ENCODE measurements at places on chromosomes 2 and 18. TPM values are rescaled to one million over a fixed set of nuclear protein-coding genes. Genes with fewer than 3 reads are reported as not detected.

Gene CAPN10
- total RNA-seq: 26.8 TPM

DNA sequence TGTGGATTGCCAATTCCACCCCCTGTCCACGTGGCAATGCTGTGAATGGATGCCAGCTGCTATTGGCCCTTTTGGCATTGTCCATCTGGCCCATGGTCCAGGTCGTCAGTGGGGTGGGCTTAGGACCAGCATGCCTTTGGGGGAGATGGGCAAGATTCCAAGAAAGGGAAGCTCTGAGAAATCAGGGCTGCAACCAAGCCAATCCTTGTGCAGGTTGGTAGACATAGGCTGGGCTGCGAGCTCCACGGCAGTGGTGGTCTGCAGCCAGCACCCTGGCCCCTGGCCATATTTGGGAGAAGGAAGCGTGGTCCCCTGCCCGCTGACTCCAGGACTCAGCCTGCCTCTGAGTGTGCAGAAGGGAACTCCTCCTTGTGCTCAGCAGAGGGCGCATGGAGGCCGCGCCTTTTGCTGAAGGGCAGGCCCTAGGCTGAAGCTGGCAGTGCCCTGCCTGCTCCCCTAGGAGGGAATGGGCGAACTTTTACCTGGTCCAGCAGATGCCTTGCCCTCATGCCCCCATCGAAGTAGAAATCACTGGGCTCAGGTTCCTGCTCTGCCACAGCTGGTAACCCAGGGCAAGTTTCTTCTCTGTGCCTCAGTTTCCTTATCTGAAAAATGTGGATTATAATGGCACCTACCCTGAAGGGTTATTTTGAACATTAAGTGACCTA lies 5.4 kb downstream of the SPR start:
- peaks cover 39% of the 10 kb centered on the region for H3K27me3 ChIP-seq
- peaks cover 11% of the 10 kb centered on the region for H3K36me3 ChIP-seq
- no peak overlapping the region for H3K27ac ChIP-seq
- H3K4me1 ChIP-seq: peaks cover 3% of the 10 kb centered on the region
- no peak overlapping the region for H3K4me3 ChIP-seq

Gene GALR1
- not detected for total RNA-seq

DNA sequence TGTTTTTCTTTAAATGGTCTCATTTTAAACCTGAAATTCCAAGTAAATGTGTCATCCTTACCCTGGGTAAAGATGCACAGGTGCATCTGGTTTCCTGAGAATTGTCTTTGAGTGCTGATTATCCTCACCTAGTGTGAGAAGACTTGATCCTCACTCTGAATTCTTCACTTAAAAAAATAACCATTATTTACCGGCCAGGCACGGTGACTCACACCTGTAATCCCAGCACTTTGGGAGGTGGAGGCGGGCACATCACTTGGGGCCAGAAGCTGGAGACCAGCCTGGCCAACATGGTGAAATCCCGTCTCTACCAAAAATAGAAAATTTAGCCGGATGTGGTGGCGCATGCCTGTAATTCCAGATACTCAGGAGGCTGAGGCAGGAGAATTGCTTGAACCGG lies 9.9 kb upstream of the WNT6 start:
- DNase-seq: no peak
- H3K27me3 ChIP-seq: peaks cover 31% of the 10 kb centered on the region
- no peaks in the 10 kb centered on the region for H3K36me3 ChIP-seq
- H3K4me3 ChIP-seq: no peak overlapping the region
- no peaks in the 10 kb centered on the region for H3K4me1 ChIP-seq

DNA sequence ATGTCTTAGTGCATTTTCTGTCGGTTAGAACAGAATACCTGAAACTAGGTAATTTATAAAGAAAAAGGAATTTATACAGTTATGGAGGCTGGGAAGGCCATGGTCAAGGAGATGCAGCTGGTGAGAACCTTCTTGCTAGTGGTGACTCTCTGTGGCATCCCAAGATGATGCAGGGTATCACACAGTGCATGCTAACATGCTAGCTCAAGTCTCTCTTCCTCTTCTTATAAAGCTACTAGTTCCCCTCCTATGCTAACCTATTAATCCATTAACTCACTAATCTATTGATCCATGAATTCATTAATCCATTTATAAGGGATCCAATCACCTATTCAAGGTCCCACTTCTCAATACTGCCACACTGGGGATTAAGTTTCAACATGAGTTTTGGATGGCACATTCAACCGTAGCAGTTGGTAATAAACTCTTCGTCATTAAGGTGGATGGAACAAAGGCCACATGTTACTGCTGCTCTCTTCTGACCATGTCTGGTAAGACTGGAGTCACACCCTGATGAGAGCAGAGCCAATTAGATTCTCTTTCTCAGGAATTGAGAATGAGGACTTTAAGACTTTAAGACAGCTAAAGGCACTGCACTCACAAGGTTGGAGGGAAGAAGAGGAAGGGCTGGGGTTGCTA lies 211.6 kb upstream of the SMAD7 start:
- no peak overlapping the region for H3K27ac ChIP-seq
- peaks cover 15% of the 10 kb centered on the region for H3K4me1 ChIP-seq
- H3K4me3 ChIP-seq: no peak overlapping the region
- DNase-seq: no peak

DNA sequence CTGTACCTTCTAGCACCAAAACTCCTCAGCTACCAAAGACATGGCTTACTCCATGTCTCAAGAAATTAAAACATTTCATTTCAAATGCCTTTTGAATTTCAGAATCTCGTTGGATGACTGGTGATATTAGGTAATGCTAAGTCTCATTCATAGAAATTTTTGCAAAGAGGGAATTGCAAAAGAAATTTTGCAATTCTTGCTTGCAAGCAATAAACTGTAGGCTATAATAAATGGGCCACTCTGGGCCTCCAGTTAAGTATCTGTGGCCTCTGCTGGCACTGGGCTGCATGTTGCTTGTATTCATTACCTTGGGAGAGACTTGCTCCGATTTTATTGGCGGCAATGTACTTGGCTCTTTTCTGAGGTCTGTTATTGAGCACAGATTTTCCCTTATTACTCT lies 2.8 kb upstream of the LCLAT1 start:
- no peaks in the 10 kb centered on the region for H3K27me3 ChIP-seq
- no peak for DNase-seq
- no peak overlapping the region for H3K4me3 ChIP-seq
- H3K4me1 ChIP-seq: peaks cover 31% of the 10 kb centered on the region

Gene LCT
- total RNA-seq: 0.11 TPM

Gene TNFAIP6
- total RNA-seq: not detected

- H3K27me3 ChIP-seq: peaks cover 10% of the 10 kb centered on the region
- no peak overlapping the region for H3K27ac ChIP-seq
- H3K36me3 ChIP-seq: no peaks in the 10 kb centered on the region
- H3K4me3 ChIP-seq: no peak overlapping the region
- H3K4me1 ChIP-seq: no peaks in the 10 kb centered on the region
These were observed 64.1 kb upstream of the EHBP1 start for GRCh38 chr2:62641410-62641843.

GRCh38 chr2:9115229-9115628 lies 91.4 kb upstream of the ASAP2 start:
- no peak for DNase-seq
- H3K4me3 ChIP-seq: no peak overlapping the region
- no peak overlapping the region for H3K27ac ChIP-seq
- H3K36me3 ChIP-seq: no peaks in the 10 kb centered on the region

Gene LRATD1
- total RNA-seq: not detected

Gene TMEM178A
- 0.31 TPM for total RNA-seq

- H3K4me1 ChIP-seq: no peaks in the 10 kb centered on the region
- H3K27ac ChIP-seq: no peak overlapping the region
- no peak for DNase-seq
These were observed 161.1 kb downstream of the KCNH7 start for GRCh38 chr2:162677476-162677875.

Gene SRBD1
- total RNA-seq: 14.8 TPM

DNA sequence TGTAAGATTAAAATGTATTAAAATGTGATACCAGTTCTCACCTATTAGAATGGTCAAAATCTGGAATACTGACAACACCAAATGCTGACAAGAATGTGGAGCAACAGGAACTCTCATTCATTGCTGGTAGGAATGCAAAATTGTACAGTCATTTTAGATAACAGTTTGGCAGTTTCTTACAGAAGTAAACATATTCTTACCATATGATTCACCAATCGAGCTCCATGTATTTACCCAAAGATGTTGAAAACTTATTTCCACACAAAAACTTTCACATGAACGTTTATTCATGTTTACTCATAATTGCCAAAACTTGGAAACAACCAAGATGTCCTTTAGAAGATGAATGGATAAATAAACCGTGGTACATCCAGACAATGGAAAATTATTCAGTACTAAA lies 1193.5 kb upstream of the ACVR2A start:
- no peaks in the 10 kb centered on the region for H3K36me3 ChIP-seq
- H3K27ac ChIP-seq: no peak overlapping the region
- no peak for DNase-seq
- no peaks in the 10 kb centered on the region for H3K27me3 ChIP-seq
- H3K4me1 ChIP-seq: no peaks in the 10 kb centered on the region

GRCh38 chr2:86171295-86171694 lies 24.0 kb downstream of the IMMT start:
- DNase-seq: no peak
- no peak overlapping the region for H3K4me3 ChIP-seq
- no peak overlapping the region for H3K27ac ChIP-seq
- no peaks in the 10 kb centered on the region for H3K27me3 ChIP-seq
- H3K36me3 ChIP-seq: peaks cover 37% of the 10 kb centered on the region
- H3K4me1 ChIP-seq: peaks cover 6% of the 10 kb centered on the region

Gene CRYBA2
- not detected for total RNA-seq

Gene DYNAP
- not detected for total RNA-seq

DNA sequence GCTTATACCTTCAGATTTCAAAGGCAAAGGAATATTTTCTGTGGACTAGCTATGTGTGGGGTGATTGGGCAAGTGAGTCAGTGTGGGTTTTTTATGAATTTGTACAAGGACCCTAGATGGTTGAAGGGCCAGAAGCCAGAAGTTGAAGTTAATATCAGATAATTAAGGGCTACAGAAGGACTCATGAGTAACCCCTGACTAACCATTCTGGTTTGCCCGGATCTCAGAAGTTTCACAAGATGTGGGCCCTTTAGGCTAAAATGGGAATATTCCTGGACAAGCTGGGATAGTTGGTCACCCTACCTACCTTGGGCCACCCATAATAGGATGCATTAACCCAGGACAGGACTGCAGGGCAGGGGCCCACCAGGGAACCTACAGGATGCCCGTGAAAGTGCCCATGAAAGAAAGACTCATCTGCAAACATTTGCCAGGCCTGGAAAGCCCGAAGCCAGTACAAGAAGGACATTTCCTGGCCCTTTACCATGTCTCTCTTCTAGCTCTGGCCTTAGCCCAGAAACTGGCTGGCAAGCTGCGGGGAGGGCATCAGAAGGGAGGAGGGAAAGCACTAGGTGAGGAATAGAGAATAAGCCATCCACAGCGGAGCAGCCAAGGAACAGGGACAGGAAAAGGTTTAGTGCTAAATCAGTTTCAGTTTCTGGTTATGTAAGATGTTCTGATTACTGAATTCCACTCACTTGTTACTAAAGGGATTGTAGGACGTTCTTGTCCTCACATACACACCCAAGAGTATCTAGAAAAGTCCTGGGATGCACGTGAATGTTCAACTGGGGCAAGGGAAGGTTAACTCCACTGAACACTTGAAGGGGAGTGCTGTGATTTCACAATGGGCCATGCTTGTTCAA lies 33.6 kb downstream of the GCG start:
- H3K4me3 ChIP-seq: no peak overlapping the region
- no peak overlapping the region for H3K27ac ChIP-seq
- DNase-seq: no peak
- peaks cover 3% of the 10 kb centered on the region for H3K4me1 ChIP-seq
- H3K36me3 ChIP-seq: no peaks in the 10 kb centered on the region
- H3K27me3 ChIP-seq: no peaks in the 10 kb centered on the region

GRCh38 chr2:104078431-104079157 lies 775.3 kb upstream of the POU3F3 start:
- no peak overlapping the region for H3K27ac ChIP-seq
- H3K27me3 ChIP-seq: no peaks in the 10 kb centered on the region
- H3K4me3 ChIP-seq: no peak overlapping the region
- H3K36me3 ChIP-seq: no peaks in the 10 kb centered on the region
- H3K4me1 ChIP-seq: no peaks in the 10 kb centered on the region

DNA sequence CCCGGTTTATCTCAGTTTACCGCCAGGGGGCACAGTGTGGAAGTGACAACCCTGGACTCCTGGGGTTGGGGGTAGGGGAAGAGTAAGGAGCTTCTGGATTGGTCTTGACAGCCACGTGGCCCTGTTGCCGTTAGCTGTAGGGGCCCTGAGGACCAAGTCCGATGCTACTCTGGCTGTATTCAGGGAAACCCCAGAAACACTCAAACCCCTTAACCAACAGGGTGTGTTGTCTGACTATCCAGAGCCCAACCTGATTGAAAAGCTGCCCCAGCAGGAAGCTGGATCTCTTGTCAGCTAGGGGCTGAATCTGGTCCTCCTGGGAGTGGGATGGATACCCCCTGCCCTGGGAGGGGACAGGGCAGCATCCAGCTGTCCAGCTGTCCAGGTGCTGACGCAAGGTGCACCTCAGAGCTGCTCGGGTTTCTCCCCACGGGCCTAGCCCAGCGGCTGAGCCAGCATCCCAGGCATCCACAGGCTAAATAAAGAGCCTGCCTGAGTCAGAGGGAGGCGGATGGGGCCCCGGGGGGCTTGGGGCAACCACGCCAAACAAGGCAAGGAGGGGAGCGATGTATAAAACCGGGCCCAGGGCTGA lies 3.1 kb upstream of the GMPPA start:
- no peak overlapping the region for H3K27ac ChIP-seq
- H3K4me3 ChIP-seq: no peak overlapping the region
- DNase-seq: peak; percentile 77
- H3K4me1 ChIP-seq: peaks cover 29% of the 10 kb centered on the region

DNA sequence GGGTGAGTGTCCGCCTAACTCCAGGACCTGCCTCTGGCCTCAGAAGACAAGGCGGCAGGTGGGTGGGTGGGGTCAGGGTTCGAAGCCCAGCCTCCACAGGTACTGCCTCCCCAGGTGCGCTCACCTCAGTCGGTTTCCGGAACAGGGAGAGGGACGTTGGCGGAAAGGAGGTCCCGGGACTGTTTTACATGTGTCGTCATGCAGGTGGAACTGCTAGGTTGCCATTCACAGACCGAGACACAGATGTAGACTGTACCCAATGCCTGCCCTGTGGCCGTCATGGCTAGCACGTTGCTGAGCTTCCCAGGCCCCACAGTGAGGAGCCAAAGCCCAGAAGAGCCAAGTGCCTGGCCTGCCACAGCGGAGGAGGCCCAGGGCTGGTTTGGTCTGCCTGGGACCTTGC lies 284.0 kb upstream of the HS6ST1 start:
- H3K4me1 ChIP-seq: no peaks in the 10 kb centered on the region
- no peak overlapping the region for H3K27ac ChIP-seq
- H3K36me3 ChIP-seq: no peaks in the 10 kb centered on the region
- no peak overlapping the region for H3K4me3 ChIP-seq

Gene LOXL3
- 0.60 TPM for total RNA-seq
